ENCODE measurements at places on chromosomes 3 and 15.

DNA sequence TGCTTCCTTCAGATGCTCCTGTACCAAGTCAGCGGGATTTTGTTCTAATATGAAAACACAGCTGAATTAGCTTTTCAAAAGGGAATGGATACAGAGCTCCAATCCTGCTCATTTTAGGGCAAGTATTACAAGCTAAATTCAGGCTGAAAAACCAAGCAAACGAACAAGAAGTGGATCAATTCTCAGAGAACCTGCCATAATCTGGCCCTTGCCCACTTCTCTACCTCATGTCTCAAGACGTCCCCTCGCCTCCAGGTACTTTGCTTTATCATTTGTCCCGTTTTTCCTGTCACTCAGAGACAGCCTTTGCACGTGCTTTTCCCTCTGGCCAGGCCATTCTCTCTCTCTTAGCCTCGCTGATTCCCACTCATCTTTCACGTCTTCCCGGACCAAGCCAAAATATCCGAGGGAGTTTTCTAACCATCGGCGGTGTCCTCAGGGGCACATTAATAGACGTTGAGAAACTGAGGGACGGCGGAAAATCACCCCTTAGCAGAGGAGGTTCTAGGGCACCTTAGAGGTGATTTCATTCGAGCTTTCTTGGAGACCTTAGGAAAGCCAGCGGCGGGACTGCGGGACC lies 654 bp downstream of the SUSD5 start:
- no peak for DNase-seq

DNA sequence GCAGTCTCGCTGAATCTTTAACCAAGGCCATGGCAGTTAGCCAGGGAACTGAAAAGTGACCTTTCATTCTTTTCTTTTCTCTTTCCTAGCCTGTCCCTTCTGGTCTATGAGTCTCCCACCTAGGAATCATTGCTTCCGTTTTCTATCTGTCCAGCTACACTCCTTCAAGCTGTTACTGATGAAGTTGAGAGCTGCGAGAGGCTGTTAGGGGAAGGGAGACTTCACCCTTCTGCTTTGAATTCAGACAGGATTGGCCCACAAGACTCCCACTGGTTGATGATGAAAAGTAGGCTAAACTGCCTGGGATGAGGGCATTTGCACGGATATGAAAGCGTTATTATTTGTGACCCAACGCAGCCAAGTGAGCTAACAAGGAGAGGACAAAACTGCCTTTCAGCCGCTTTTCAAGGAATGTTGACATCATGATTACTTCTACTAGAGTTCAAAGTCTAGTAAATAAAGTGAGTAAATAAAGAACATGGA lies 30.2 kb downstream of the EIF4E3 start:
- DNase-seq, result no peak

- peak; percentile 57 for DNase-seq
Observed at GRCh38 chr3:196111939-196112386, 30.1 kb upstream of the TFRC start.

DNA sequence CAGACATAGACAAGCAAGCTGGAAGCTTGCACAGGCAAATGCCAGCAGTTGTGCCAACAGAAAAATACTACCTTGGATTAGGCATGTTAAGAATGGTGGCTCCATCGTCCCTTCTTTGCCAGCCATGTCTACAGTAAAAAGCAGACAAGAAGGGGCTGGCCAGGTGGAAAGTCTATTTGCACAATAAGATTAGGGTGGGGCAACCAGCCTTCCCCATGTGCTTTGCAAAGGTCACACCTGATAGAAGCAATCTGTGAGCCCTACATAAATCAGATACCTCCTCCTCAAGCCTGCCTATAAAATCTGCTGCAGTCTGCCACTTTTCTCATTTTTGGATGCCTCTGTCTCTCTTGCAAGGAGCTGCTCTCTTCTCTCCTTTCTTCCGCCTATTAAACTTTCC lies 555.9 kb downstream of the RSL24D1 start:
- DNase-seq, result no peak

DNA sequence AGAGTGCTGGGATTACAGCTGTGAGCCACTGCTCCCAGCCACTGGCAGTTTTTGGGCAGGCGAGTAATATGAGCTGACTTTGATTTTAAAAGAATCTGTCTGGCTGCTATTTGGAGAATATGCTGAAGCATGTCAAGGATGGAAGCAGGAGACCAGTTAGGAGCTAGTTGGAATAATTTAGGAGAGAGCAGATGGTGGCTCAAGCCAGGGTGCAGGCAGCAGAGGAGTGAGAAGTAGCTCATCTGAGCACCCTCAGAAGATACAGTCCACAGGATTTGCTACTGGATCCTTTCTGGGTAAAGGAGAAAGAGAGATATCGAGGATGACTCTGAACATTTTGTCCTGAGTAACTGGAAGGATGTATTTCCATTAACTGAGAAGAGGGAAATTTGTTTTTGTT lies 30.4 kb upstream of the BDH1 start:
- DNase-seq, result no peak

DNA sequence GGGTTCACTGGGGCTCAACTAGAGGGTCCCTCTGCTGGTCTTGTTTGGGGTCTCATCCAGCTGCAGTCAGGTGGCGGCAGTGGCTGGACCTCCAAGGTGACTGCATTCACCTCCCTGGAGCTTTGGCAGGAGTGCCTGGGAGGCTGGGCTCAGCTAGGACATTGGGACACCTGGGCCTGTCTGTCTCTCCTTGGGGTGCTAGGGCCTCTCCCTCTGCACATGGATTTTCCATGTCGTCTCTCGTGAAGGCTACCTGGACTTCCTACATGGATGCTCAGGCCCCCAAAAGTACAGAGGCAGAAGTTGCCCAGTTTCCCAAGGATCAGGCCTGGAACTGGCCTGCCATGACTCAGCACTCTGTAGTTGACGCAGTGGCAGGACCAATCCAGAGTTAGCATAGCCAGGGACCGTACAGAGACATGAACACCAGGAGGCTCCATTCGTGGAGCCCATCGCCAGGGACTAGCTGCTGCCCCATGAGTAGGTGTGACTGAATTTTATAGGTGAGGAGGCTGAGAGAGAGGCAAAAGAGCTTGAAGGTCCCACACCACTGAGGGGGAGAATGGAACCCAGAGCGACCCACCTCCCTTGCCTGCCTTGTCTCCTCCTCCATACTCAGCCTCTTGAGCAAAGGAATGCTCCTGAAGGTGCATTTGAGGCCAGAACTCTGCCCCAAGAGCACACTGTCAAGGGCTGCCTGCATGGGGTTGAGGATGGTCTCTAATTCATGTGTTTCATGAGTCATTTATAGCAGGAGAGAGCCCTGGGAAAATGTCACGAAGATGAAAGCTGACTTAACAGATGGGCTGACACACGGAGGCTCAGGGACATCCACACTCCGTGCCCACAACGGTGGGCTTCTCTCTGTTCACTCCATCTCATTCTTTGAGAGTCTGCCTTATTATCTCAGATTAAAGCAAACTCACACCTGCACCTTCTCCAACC lies 13.0 kb upstream of the ALDH1A3 start:
- no peak for DNase-seq

GRCh38 chr3:188807006-188807405 lies 364.8 kb upstream of the TPRG1 start:
- DNase-seq, result no peak

GRCh38 chr3:113222451-113223086 lies 11.2 kb downstream of the BOC start:
- DNase-seq, result peak; percentile 73

- DNase-seq, result no peak
Observed at GRCh38 chr3:77328690-77329089, 288.8 kb downstream of the ROBO2 start.

DNA sequence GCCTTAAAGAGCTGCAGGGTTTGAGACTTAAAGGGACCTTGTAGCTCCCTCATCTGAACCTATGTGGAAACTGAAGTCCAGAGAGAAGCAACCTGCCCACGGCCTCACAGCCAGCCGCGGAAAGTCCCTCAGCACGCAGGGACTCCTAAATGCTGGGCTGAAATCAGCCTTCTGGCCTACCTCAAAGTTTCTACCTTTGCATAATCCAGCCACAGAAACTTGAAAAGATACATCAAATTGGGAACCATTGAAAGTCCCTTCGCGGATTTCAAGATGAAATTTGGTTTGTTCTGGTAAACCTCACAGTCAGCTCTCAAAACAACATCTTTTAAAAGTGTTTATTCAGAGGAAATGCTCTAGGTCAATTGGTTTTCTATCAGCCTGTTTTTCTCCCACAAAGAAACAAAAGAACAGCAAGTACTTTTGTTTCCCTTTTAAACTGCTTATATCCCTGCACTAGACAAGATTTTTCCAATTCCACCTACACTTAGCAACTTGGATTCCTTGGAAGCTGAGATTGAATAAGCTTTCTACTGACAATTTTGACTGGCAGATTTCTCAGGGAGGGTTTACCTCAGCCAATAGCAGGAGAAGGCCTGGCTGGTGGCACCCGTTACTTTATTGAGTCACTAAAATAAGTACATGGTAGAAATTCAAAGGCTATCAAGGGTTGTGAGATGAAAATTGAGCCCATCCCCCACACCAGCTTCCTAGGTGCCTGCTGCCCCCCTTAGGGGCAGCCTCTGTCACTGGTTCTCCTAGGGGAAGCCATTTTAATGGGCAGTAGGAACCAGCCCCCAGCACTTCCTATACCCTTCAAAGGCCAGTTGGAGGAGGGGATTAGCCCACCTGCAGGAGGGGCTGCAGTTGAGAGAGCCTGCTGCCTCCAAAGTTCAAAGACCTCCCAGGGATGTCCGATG lies 171.2 kb downstream of the ADAMTS17 start:
- no peak for DNase-seq

DNA sequence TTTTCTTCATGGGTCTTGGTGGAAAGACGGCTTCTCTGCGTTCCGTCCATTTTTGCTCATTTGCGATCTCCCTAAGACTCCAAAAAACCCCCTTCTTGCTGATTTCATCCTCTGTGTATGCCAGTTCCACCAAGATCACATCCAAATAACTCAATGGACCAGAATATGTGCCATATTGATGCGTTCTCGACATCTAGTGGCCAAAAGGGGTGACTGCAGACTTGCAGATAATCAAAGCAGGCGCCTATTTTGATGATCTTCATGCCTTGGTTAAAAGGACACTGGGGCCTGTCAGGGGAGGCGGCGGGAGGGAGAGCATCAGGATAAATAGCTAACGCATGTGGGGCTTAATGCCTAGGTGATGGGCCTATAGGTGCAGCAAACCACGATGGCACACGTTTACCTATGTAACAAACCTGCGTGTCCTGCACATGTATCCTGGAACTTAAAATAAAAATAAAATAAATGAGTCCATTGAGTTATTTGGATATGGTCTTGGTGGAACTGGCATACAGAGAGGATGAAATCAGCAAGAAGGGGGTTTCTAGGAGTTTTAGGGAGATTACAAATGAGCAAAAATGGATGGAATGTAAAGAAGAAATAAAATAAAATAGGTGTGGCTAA lies 104.2 kb upstream of the RAD18 start:
- peak; percentile 57 for DNase-seq

- no peak for DNase-seq
Observed at GRCh38 chr15:58139989-58140522, 1.9 kb downstream of the AQP9 start.

- DNase-seq, result peak; percentile 30
Observed at GRCh38 chr15:101489237-101489598, 289 bp downstream of the PCSK6 start.

GRCh38 chr3:10937141-10937825 lies 55.3 kb upstream of the SLC6A1 start:
- DNase-seq, result no peak

- DNase-seq, result no peak
Observed at GRCh38 chr3:100740207-100740606, 30.9 kb downstream of the TFG start.

- DNase-seq, result no peak
Observed at GRCh38 chr15:37599156-37599555, 335.3 kb upstream of the TMCO5A start.

- DNase-seq, result no peak
Observed at GRCh38 chr3:138344754-138345153, 3.6 kb upstream of the MRAS start.

- DNase-seq, result no peak
Observed at GRCh38 chr3:108171106-108171505, 51.1 kb downstream of the IFT57 start.

- no peak for DNase-seq
Observed at GRCh38 chr3:123409443-123410148, 39.3 kb downstream of the ADCY5 start.

DNA sequence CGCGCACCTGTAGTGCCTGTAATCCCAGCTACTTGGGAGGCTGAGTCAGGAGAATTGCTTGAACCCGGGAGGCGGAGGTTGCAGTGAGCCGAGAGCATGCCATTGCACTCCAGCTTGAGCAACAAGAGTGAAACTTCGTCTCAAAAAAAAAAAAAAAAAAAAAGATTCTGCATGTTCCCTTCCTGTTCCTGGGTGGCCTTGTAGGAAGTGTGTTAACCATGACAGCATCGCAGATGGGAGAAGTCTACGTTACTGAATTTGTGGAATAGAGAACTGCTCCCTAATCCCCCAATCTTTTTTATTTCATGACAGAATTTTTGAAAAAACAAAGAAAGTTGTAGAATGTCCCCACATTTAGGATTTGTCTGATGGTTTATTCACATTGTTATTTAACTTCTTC lies 45.4 kb downstream of the FOXL2 start:
- no peak for DNase-seq

GRCh38 chr15:75112848-75113492 lies 88.7 kb upstream of the C15orf39 start:
- no peak for DNase-seq

GRCh38 chr3:385151-385550 lies 188.6 kb downstream of the CHL1 start:
- no peak for DNase-seq

GRCh38 chr15:41870689-41871081 lies 23.2 kb downstream of the SPTBN5 start:
- no peak for DNase-seq

GRCh38 chr3:155423526-155424322 lies 130.2 kb upstream of the STRIT1 start:
- DNase-seq, result no peak

- no peak for DNase-seq
Observed at GRCh38 chr15:90227816-90228772, 5.6 kb downstream of the CIB1 start.

DNA sequence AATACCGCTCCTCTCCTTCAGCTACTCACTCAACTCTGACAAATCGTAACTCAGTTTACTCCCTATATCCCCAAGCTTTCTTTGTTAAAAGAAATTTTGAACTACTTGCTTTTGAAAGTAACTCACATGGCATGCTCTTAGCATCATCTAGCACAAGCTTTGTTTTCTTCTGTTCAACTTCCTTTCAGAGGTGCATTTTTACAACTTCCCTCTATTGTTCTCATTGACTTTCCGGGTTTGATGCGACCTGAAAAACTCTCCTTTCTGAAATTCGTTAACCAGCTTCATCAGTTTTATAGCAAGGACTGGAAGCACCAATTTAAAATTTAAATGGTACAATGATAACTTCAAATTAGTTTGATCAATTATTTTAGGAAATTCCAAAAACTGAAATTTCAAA lies 629.5 kb upstream of the TGFBR2 start:
- DNase-seq, result no peak

- DNase-seq, result no peak
Observed at GRCh38 chr3:152942366-152942765, 107.4 kb downstream of the P2RY1 start.

GRCh38 chr3:3281024-3281423 lies 101.5 kb upstream of the CRBN start:
- DNase-seq, result no peak
